OCI-LY7 (cell line): ENCODE measurements at places on chromosomes 11 and 22. TPM values are rescaled to one million over a fixed set of nuclear protein-coding genes. Genes with fewer than 3 reads are reported as not detected.
A peak's percentile ranks its signal among the peaks of the same experiment; 100 is the strongest.

DNA sequence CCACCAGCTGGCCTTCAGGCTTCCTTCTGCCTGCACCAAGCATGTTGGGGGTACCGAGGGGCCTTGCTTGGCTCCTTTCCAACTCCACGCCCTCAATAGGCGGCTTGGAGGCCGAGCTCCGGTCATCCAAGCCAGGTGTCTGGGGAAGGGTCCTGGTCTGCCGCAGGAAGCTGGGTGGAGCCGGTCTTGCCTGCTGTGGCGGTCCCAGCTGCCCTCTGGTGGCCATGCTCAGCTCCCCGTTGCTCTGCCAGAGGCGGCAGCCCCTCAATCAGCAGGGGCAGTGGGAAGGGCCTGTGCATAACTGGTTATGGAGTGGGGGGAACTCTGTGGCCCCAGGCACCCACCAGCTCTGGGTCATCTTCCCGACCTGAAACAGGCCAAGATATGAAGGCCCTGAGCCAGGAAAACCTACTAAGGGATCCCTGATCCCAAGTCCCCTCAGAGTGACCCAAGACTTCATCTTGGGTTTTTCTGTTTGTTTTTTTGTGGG, 3.2 kb downstream of the ARVCF start:
- DNase-seq: peak; percentile 36

- no peak for DNase-seq
Observed at GRCh38 chr11:93512073-93512475, 31.1 kb downstream of the SMCO4 start.

DNA sequence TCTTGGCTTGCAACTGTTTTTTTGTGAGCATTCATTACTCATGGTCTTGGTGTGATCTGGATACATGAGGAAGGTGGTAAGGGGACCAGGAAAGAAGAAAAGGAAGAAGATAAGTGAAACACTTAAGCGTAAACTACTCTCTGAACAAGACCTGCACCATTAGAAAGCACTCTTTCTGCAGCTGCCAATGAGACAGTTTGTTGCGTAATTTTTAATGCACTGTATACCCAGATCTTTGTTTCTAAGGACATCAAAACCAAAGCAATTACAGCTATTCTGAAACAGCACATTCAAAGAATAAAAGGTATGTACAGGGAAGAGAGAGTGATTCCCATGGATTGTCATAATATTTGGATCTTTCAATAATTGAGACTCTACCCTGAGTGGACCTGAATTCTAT, 147.4 kb downstream of the BLID start:
- DNase-seq: no peak

GRCh38 chr11:1820463-1821325, 14.1 kb upstream of the SYT8 start:
- DNase-seq: no peak

SLCO2B1 gene
- not detected in 2 replicates for total RNA-seq

MICAL2 gene
- total RNA-seq: 0.59 TPM in 1 of 2 replicates, not detected in the other
